ENCODE measurements at places on chromosomes 1 and 21. TPM values are rescaled to one million over a fixed set of nuclear protein-coding genes. Genes with fewer than 3 reads are reported as not detected.

Gene NUDT4B
- total RNA-seq = not detected

Gene HSD3B1
- not detected for total RNA-seq

Gene SPATA17
- 0.48 TPM for total RNA-seq

Gene PITHD1
- 40.4 TPM for total RNA-seq

Gene REN
- not detected for total RNA-seq

Gene C1orf94
- not detected for total RNA-seq

Gene RHD
- not detected for total RNA-seq

Gene SLC1A7
- 2.5 TPM for total RNA-seq

Gene SPRR3
- not detected for total RNA-seq

Gene PER3
- 19.0 TPM for total RNA-seq

Gene CYP4A11
- total RNA-seq = not detected

Gene KIRREL1
- total RNA-seq = 68.9 TPM

Gene FCAMR
- total RNA-seq = not detected

Gene ADORA3
- total RNA-seq = 10.3 TPM

Gene TRNP1
- total RNA-seq = 13.2 TPM

Gene DNASE2B
- total RNA-seq = not detected

Gene PTPRU
- total RNA-seq = 12.3 TPM

Gene S100A9
- 525 TPM for total RNA-seq

Gene ARHGEF19
- 4.7 TPM for total RNA-seq

Gene LDLRAD1
- not detected for total RNA-seq

Gene OR2T29
- not detected for total RNA-seq

Gene OR2T2
- total RNA-seq = not detected

Gene ACTL8
- total RNA-seq = not detected

Gene RGSL1
- total RNA-seq = not detected

Gene APH1A
- 56.2 TPM for total RNA-seq

Gene OR2L3
- total RNA-seq = not detected

Gene LCE6A
- not detected for total RNA-seq

Gene S100A5
- total RNA-seq = not detected

Gene NPHS2
- not detected for total RNA-seq

Gene PLA2G2C
- total RNA-seq = 0.14 TPM

Gene SAMSN1
- total RNA-seq = 10.1 TPM

Gene TMEM240
- 7.8 TPM for total RNA-seq
